ENCODE measurements at places on chromosomes 7 and 10.

- DNase-seq: no peak
These were observed 124.7 kb upstream of the C1QL3 start for GRCh38 chr10:16646181-16647059.

DNA sequence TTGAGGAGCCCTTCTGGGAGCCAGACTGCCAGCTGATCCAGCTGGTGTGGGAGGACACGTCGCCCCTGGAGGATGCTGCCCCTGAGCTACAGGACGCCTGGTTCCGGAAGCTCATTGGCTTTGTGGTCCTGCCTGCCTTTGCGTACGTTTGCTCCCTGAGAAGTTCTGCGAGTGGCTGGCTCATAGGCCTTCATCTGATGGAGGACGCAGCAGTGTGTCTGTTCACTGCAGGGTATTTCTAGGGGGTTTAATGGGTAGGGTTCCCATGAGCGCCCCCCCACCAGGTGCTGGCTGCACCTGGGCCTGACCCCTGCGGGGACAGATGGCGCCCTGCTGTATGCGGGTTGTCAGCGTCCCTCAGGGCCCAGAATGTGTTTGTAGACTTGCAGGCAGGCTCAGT, 5.0 kb downstream of the PAOX start:
- no peak for DNase-seq

GRCh38 chr10:7027237-7027912, 383.5 kb downstream of the SFMBT2 start:
- no peak for DNase-seq

GRCh38 chr7:460374-461116, 59.1 kb downstream of the PDGFA start:
- DNase-seq: no peak

DNA sequence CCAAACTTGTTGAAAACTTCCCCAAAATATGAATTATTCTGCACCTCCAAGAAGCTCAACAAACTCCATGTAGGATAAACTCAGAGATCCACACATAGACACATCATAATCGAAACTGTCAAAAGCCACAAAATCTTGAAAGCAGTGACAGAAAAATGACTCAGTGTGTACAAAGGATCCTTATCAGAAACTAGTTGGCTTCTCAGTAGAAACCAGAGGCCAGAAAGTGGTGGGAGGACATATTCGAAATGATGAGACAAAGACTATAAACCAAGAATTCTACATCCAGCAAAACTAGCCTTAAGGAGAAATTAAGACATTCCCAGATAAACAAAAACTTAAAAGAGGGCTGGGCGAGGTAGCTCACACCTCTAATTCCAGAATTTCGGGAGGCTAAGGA, 38.5 kb downstream of the MCMBP start:
- DNase-seq: no peak

DNA sequence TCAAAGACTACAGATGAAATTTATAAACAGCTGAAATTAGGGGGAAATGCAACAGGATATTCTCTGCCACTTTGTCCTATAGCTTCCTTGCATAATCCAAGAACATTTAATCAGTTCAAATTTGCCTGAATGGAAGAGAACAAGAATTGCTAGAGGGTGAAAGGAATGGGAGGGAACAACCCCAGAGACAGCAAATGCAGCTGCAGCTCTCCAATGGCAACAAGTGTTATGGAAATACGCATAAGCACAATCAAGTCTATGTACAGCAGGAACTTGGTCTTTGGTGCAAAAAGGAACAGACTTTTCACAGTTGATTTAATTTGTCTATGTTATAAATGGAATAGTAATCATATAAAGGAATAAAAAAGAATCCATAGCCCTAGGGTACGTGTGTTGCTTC, 269.0 kb upstream of the ETV1 start:
- no peak for DNase-seq

DNA sequence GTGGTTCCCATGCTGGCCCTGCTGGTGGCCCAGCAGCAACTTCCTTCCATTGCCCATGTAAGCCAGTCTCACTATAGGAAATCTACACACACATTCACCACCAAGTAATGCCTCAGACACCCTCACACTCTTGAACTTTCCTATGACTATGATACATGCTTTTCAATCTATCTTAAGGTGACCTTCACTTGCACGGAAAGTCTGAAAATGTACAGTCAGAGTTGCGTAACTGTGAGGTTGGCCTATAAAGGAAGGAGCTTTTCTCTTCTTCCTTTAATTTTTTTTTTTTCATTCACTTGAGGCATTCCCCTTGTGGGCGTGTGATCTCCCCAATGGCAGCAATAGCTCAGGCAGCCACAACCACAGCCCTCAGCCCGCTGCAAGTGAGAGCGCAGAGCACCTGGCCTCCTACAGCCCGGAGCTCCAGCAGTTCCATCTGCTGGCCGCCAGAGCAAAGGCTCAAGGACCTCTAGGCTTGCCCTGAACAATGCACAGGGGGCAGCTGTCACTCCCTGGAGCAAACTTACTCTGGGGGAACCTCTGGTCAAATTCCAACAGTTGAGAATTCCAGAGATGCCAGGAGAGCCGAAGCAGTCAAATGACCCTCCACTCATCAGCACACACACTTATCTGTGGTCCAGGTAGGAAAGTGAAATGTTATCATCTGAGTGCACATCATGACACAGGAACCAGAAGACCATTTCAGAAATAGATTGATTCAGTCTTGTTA, 123.1 kb upstream of the ADO start:
- no peak for DNase-seq

- DNase-seq: no peak
These were observed 664 bp downstream of the FMC1 start for GRCh38 chr7:139341776-139342226.

DNA sequence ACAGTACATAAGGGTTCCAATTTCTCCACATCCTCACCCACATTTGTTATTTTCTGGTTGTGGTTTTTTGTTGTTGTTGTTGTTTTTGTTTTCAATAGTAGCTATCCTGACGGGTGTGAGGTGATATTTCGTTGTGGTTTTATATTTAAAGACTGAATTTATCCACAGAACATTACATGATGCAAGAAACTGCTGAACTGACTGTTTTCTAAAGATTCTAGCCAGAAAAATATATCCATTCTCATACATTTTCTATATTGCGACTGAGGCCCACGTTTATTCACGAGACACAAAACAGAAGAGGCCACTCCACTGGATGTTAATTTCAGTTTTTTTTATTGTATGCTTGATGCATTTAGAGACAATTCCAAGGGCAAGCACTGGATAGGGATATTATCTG, 69.8 kb downstream of the SCRN1 start:
- DNase-seq: no peak

GRCh38 chr7:137927386-137927785, 74.5 kb downstream of the CREB3L2 start:
- DNase-seq: no peak

GRCh38 chr10:55212051-55212450, 411.0 kb upstream of the PCDH15 start:
- DNase-seq: no peak

DNA sequence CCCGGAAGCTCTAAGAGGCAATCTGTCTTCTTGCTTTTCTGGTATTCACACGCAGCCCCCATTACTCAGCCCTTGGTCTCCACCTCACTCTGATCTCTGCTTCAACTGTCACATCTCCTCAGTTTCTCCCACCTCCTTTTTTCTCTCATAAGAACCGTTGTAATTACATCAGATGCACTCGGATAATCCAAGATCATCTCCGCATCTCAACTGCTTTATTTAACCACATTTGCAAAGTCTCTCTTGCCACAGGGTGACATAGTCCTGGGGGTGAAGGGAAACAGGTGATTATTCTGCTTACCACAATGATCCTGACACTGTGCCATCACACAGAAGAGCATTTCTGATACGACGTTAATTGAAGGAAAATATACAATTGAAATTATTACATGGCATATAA, 79.9 kb downstream of the HACD1 start:
- no peak for DNase-seq

GRCh38 chr7:44286618-44287487, 38.5 kb downstream of the CAMK2B start:
- no peak for DNase-seq

DNA sequence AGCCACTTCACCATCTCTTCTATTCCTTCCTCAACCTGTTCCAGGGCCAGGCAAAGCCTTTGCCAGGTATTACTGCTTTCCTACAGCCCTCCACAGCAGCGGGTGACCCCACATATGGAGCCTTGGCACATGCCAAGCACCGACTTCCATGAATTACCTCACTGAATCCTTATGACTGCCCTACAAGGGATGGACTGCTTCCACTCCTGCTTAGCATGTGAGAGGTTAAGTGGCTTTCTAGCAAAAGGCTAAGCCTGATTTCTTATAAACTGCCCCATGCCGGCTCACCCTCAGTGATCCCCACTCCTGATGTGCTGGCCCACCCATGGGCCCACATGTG, 44.0 kb upstream of the PDLIM1 start:
- peak; percentile 57 for DNase-seq

DNA sequence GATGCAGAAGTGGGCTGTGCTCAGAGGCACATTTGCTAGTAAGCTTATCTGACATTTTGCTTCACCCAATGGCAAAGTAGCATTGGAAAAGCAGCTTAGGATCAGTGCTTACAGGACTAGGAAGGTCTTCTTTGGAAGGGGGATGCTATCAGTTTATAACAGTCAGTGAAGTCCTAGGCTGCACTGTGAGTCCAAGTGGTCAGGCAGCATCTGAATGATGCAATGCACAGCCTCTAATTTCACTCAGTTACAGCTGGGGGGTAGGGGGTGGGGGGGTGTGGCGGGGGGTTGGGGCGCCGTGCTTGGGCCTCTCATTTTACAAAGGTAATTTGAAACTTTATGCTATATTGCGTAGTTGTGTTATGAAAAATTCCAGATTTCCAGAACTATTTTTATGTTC, 652.3 kb upstream of the MGMT start:
- no peak for DNase-seq

GRCh38 chr7:117446220-117446815, 19.0 kb upstream of the ASZ1 start:
- no peak for DNase-seq

DNA sequence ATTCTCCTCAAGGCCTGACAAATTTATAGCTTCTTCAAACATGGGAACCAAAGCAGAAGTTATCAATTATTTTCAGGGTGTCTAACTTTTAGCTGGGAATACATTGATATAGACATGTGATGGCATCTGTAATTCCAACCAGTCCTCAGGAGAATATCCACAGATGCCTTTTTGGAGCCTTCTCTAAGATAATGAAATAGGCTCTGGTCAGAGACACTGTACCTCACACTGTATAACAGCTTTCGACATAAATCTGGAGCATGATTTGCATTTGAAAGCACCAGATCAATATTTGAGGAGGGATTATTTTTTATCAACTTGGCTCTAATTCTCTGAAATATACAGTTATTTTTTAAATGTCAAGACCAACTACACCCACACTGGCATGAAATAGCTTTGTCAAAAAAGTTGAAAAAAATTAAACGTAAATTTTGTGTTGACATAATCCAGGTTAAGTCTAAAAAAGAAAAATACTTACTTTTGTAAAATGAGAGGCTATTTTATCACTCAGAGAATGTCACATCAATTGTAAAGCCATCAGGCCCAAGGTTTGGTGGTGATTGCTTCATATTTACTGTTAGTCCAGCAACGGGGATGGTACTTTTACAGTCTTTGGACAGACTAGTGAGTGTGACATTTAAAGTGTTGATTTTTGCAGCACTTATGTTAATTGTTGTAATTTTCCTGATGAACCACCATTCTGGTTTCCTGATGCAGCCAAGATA, 177.0 kb upstream of the SP8 start:
- no peak for DNase-seq

GRCh38 chr10:119687192-119688032, 36.2 kb downstream of the BAG3 start:
- DNase-seq: no peak

DNA sequence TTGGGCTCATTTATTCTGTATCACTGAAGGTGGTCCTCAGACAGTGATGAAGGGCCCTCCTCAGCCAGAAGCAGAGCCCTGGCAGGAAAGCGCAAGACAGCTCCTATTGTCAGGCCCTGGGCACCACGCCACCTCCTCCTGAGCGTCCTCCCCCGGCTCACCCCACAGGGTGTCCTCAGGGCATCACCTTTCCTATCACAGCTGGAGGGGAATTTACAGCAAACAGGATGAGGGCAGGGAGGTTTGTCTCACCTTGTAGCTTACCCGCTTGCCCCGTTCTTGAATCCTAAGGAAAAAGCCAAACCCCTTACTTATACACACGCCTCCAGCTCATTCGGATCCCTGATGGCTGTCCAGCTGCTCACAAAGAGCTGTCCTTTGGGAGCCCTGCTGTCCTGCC, 50.2 kb upstream of the LANCL2 start:
- DNase-seq: no peak

- peak; percentile 21 for DNase-seq
These were observed 1.6 kb downstream of the FZD8 start for GRCh38 chr10:35640474-35640873.

DNA sequence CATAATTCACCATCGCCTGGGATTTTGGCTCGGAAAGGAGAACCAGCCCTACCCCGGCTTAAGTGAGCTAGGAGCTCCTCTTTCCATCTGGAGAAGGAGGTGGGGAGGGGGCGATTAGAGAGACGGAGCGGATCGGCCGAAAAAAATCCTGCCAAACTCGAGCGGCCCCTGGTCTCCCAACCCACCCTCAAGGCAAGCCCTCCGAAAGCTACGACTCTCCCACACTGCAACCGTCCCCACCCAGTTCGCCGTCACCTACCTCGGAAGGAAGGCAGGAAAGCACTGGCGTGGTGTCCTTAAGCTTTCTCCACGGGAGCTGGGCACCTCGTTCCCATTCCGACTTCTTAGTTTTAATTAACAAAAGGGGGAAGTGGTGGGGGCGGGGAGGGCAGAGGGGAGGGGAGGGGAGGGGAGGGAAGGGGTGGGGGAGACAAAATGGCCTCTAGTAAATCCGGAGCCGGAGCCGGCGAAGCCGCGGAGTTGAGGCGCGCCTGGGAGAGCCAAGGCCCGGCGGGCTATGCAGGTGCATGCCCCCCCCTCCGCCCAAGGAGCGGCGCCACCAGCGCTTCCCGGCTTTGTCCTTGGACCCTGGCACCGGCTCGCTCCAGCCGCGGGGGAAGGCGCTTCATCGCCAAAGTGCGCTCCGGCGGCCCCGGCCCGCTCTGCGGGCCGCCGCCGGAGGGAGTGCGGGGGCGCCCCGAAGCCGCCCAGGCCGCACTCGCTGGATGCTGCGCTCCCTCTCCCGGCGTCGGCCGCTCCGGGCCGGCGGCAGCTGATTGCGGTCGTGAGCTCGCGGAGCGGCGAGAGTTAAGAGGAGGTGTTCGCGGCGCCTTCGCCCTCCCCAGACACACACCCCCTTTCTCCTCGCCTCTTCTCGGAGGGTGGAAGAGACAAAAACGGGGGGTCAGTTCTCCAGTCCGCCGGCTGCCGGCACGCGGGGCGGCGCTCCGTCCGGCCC, at the start of gene LRRC4:
Gene LRRC4 (minus strand): TSS at position 784 of the 958 bp plus-strand sequence. CDS start 797 bp downstream, outside the sequence.
- DNase-seq: peak; percentile 58

- no peak for DNase-seq
These were observed 54.9 kb upstream of the CAMK2B start for GRCh38 chr7:44380189-44380830.

All from cerebellum (tissue), 4 donors.